Foreskin keratinocyte (primary cell): ENCODE measurements at places on chromosomes 7 and 10. TPM values are rescaled to one million over a fixed set of nuclear protein-coding genes. Genes with fewer than 3 reads are reported as not detected.

The ACBD7 gene
- total RNA-seq, result 0.07 and 0.20 TPM in 2 replicates

DNA sequence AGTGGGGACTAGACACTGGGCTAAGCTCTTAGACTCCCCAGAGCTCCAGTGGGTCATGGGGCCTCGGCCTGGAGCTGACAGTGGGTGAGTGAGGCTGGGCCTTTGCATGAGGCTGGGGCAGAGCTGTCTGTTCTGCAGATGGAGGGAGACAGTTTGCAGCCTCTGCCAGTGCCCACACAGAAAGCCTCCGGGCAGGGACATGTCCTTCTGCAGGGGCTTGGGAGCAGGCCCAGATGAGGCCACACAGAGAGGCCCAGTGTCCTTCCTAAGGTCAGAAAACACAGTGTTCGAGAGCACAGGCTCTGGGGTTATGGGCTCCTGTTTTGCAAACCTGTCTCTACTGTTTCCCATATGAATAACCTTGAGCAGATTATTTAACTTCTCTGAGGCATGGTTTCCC, 25.1 kb upstream of the HK1 start:
- no peak for DNase-seq

DNA sequence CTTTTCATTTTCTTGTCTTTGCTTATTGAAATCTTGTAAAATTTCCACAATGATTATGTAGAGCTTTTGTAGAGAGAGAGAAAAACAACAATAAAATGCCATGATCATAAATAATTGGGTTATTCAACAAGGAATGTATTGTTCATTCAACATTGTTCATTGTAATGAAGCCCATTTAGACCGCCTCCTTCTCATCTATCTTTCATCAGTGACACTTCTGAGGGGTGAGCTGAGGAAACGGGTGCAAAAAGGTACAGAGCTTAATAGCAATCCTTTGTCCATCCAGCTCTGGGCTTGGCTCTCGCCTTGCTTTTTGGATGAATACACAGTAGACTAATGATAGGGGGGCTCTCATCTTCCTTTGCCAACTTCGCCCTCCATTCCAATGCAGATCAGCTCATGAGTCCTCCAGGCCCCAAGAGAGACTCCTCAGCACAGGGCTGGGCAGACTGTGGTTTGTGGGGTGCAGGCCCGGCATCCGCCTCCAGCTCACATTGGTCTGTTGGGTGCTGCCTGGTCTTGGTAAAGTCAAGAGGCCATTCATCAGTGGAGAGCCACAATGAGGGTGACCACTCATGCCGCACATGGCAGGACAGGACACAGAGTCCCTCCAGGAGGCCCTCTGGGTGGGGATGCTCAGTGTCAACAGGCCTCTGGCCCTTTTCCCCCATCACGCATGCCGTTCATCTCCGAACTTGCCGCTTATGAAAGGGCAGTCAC, 17.9 kb upstream of the PPA1 start:
- DNase-seq, result no peak

DNA sequence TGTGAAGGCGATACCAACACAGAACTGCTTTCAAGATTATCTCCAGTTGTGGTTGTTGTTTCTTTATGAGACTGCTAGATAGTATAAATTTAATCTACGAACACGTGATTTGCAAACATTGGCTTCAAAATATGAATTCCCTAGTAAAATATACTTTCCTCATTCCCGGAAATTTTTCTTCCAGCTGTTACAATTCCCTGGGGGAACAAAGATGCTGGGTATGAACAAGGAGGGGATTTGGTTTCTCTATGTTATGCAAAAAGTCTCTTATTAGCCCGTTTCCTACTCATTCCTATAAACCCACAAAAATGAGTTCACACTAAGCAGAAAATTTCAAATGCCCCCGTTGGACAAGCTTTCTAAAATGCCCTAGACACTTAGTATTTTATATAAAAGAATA, 928.3 kb downstream of the CNTNAP2 start:
- DNase-seq, result no peak

- DNase-seq, result no peak
These were observed 156.8 kb upstream of the MAGI2 start for GRCh38 chr7:79610313-79610712.

DNA sequence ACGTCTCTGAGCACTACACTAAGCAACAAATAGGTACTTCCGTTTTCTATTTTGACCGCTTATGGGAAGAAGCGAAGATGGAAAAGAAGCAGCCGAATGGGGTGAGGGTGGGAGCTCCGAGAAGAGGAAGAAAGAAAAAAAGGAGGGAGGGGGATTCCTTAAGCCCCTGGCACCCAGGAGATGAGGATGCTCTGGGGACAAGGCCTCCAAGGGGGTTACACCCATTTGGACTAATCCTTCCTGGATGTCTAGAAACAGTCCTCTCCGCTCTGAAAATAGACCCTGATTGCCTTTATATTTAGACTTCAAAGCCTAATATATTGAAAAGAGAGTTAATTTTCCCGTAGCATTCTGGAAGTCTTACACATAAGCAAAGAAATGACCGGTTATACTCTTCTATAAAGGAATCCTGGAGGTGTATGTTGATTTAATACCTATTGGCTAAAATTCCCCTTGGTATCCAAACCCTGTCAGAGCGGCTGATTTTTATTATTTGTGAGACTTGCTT, 676 bp upstream of the HTR7 start:
- DNase-seq, result no peak

The IQUB gene
- 0.04 and 0.07 TPM in 2 replicates for total RNA-seq

The NKX1-2 gene
- total RNA-seq, result 4.5 and 5.5 TPM in 2 replicates

- no peak for DNase-seq
These were observed 20.3 kb upstream of the SFRP5 start for GRCh38 chr10:97791824-97792721.

- no peak for DNase-seq
These were observed 360.3 kb upstream of the C7orf33 start for GRCh38 chr7:148230296-148230695.

DNA sequence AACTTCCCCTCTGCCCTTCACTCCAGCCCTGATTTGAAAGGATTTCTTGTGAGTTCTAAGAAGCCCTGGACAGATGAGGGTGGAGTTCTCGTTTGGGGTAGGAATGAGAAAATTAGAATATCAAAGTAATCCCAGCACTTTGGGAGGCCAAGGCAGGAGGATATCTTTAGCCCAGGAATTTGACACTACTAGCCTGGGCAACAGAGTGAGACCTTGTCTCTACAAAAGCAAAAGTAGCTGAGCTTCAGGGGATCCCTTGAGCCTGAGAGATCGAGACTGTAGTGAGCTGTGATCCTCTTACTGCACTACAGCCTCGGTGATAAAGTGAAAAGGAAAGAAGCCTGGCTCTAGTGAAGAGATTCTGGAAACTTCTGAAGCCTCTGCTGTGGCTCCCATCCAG, 76.2 kb downstream of the TET1 start:
- no peak for DNase-seq

GRCh38 chr10:61529208-61529607, 76.0 kb upstream of the TMEM26 start:
- no peak for DNase-seq

DNA sequence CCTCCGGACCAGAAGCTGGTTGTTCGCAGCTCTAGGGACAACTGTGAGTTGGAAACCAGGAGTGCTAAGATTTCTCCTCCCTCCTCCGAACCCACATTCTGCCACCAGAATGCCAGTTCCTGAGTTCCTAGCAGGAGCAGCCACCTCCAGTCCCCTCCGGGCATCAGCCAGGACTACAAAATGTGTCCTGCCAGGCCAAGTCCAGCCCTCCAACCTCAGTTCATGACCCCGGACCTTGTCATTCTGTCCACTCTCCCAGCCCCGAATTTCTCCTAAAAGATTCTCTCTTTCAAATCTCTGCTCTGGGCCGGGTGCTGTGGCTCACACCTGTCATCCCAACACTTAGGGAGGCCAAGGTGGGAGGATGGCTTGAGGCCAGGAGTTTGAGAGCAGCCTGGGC, 2.3 kb downstream of the ZAN start:
- DNase-seq, result no peak

The MYPN gene
- total RNA-seq, result 0.03 TPM in 1 of 2 replicates, not detected in the other

GRCh38 chr7:87147500-87147899, 4.8 kb upstream of the DMTF1 start:
- DNase-seq, result no peak

- peak; percentile 96 for DNase-seq
These were observed at the start of gene HOXA5 for GRCh38 chr7:27143023-27143949. TSS of gene HOXA5 (minus strand) at chr7:27143681. CDS start at chr7:27143607, 74 bp downstream.

The FAM180A gene
- 1.3 and 2.6 TPM in 2 replicates for total RNA-seq

The TTYH3 gene
- 28.6 and 33.6 TPM in 2 replicates for total RNA-seq
